CD4-positive, alpha-beta T cell treated with Interleukin-4 for 4 hours (primary cell): ENCODE measurements at places on chromosomes 1 and 21.

- DNase-seq = peak; percentile 53
Measured at GRCh38 chr21:42164064-42164789, 54.7 kb upstream of the ABCG1 start.

- DNase-seq = no peak
Measured at GRCh38 chr1:36612881-36613280, 130.2 kb upstream of the CSF3R start.

DNA sequence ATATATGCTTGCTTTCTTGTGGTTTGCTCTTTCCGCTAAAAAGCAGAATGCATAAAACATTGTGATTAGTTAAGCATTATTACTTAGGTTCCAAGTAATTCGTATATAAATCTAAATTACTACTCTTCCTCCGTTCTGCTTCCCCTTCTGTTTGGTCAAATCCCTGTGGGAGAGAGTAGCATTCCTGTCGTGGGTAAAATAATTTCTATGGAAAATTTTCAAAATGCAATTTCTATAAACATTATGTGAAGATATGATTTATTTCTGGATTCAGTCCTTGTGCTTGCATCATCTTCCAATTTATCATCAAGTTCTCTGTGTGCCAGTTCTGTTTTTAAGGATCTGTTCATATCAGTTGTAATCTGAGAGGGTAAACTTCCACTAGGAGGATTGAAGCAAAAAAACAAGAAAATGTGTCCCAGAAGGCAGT is 7.2 kb upstream of the WARS2 start:
- DNase-seq = no peak

GRCh38 chr1:33381977-33382376 is 48.9 kb downstream of the PHC2 start:
- DNase-seq = no peak

DNA sequence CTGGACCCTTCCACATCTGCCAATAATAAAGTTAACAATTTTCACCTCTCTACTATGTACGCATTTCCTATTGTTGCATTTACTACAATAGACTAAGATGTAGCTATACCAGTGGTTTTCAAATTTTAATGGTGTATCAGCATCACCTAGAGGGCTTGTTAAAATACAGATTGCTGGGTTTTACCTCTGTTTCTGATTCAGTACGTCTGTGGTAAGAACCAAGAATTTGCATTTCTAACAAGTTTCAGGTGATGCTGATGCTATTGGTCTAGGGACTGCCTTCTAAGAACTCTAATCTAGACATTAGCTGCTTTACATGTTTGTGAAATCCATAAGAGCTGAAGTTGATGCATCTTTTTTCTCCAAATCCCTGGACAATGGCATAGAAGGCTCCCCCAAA is 59.7 kb downstream of the ERICH3 start:
- DNase-seq = no peak

DNA sequence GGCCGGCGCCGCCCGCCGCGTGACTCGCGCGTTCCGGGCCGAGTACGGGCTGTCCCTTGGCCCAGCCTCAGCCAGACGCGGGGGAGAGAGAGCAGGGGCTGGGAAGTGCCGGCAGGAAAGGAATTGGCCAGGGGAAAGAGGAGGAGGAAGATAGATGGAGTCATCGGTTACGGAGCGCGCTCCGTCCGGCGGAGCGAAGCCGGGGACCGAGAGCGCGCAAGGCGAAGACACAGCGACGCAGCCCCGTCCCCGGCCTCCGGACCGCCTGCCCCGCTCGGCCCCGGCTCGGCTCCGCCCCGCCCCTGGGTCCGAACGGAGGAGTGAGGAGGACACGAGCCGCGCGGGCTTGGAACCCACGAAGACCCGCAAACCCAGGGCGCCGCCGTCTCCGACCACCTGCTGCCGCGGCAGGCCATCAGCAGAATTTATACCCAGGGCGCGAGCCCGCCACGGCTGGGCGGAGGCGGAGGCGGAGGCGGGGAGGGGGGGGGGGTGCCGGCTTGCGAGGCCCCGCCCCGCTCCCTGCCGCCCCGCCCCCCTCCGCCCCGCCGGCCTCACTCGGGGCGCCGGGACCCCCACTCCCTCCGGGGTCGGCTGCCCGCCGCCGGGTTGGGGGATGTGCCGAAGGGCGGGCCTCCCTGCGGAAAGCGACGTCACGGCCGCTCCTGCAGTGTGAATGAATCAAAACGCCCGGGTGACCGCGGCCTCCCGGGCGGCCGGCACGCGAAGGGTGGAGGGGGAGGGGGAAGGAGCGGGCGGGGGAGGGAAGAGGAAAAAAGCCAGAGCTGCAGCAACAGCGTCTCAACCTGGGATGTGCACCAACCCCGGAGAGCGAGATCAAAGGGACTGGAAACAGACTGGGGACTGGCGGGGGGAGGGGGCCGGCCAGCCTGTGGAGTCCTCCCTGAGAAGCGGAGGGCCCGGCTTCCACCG is at the start of gene LHX4:
Gene LHX4 (plus strand): TSS at position 782 of the 933 bp plus-strand sequence. CDS start 266 bp downstream, outside the sequence.
- no peak for DNase-seq

- no peak for DNase-seq
Measured at GRCh38 chr1:163090321-163090945, 21.3 kb downstream of the RGS4 start.

DNA sequence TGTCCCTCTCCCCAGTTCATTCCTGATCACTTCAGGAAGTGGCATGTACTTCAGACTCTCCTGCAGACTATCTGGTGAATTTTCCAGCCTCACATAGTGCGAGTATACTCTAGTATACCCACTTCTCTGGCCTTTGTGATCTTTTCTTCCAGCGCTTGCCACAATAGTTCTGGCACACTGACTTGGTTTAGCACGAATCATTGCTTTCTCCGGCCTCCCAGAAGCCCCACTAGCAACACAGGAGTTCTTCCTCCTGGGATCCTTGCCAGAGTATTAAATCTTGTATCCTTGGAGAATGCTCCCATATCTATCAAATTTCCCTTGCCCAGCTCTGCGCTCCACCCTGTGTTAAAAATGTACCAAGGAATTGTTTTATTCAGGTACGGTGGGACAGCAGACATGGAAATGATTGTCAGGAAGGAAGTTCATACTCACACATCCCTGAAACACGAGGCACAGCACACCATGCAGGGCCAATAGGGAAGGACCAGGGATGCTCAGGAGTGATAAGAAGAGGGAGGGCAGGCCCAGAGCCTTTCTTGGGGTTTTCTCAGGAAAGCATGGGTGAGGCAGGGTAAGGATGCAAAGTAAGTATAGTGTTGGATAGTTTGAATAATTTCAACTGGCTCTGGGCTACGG is 136.7 kb downstream of the ADSS2 start:
- no peak for DNase-seq

DNA sequence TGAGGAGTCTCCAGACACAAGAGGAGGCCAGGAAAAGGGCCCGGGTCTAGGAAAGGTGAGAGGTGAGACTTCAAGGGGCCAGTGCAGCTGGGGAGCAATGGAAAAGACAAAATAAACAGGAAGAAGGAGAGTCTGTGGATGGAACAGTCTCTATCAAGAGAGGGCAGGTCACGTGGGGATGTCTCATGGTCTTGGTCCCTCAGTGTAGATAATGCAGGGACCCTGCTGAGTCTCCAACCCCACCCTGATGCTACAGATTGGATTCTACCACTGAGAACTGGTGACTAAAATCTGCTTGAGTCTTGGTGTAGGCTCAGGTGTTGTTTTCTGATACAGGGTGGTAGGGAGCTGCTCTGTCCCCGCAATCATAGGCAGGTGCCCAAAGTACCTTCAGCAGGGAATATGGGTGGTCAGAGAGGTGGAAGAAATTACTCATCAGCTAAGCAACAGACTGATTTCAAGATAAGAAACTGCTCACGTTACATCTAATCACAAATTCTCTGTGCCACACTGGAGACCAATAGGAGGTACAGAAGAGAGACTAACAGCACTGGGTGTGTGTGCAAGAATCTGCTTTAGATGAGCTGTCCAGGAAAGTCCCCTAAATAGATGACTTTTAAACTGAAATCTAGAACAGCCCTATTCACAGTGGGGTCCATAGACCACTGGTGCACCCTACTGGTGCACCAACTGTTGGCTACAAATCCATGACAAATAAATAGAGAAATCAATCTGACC is 101.5 kb upstream of the TLR5 start:
- DNase-seq = peak; percentile 67

DNA sequence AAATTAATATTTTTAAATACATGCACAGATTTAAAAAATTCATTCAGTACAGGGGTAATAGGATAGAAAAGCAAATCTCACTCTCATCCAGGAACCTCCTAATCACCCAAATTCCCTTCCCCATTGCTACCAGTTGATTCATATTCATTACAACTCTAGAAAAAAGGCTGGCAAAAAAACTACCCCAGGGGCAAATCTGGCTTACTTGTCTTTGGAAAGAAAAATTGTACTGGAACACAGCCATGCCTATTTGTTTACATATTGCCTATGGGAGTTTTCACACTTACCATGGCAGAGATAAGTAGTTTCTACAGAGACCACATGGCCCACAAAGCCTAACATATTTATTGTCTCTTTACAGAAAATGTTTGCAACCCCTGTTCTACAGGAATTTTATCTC is 8.9 kb upstream of the RBM34 start:
- DNase-seq = no peak

DNA sequence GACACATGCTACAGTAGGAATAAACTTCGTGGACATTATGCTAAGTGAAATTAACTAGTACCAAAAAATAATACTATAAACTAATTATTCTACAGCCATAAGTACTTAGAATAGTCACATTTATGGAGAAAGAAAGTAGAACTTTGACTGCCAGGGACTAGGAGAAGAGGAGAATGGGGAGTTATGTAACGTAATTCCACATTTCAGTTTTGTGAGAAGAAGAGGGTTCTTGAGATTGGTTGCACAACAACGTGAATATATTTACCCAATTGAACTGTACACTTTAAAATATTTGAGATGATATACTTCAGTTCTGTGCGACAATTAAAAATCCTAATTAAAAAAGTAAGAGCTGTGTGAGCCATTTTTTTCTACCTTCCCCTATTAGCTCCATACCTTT is 1412.9 kb downstream of the PLA2G4A start:
- DNase-seq = no peak

- DNase-seq = no peak
Measured at GRCh38 chr1:193971595-193971994, 785.2 kb upstream of the B3GALT2 start.

- DNase-seq = no peak
Measured at GRCh38 chr1:41975850-41976569, 57.3 kb upstream of the HIVEP3 start.

- no peak for DNase-seq
Measured at GRCh38 chr1:206952171-206952570, 5.9 kb upstream of the PIGR start.

GRCh38 chr1:247336390-247336789 is 4.7 kb upstream of the ZNF496 start:
- DNase-seq = no peak

GRCh38 chr21:41854426-41854995 is 24.6 kb downstream of the PRDM15 start:
- DNase-seq = no peak

- no peak for DNase-seq
Measured at GRCh38 chr1:29986986-29987385, 736.4 kb downstream of the MATN1 start.

GRCh38 chr1:233614743-233615521 is 1.0 kb downstream of the KCNK1 start:
- no peak for DNase-seq

GRCh38 chr1:223819730-223820514 is 25.8 kb downstream of the TP53BP2 start:
- no peak for DNase-seq

GRCh38 chr1:18200918-18201317 is 93.3 kb downstream of the IGSF21 start:
- DNase-seq = no peak

GRCh38 chr1:65953170-65953569 is 160.5 kb downstream of the PDE4B start:
- no peak for DNase-seq

GRCh38 chr1:53781654-53782053 is 42.7 kb upstream of the GLIS1 start:
- no peak for DNase-seq

DNA sequence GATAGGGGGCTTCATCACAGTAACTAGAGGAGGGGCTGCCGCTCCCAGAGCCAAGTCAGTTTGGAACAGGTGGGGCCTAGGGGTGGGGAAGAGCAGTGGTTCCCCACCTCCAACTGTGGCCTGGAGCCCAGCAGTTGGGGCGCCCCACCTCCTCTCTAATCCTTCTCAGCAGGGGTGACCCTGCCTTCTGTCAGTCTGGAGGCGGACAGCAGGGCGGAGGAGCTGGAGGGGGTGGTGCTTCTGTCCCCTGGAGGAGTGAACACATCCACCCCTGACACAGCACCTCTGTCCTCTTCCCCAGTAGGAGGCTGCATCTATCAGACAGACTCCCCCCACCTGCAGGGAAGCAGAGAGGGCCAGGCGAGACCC is 73.8 kb downstream of the MRPL37 start:
- no peak for DNase-seq

DNA sequence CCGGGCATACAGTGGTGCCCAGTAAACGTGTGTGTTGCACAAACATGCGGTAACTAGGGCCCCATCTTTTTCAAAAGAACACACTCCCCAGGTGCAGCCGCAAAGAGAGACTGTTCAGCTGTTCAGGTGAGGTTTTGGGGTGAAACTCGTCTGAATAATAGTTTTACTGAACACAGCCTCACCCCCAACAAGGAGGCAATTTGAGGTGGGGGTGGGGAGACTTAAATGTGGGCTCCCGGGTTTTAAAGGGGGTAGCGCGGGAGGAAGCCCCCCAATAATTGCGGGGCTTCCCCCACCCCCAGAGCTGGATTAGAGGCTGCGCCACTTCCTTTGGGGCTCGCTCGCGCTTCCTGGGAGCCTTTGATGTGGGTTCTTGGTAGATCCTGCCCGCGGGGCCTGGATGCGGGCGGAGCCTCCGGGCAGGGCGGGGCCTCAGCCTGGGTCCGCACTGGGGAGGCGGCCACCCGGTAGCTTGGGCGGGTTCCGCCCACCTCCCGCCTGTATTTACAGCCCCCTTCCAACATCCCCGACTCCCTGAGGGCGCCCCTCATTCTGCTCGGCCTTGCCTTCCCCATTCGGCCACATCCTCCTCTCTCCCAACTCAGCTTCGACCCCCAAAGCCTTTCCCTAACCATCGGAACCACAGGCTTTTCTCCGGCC is 6.4 kb upstream of the EPHA2 start:
- peak; percentile 46 for DNase-seq
